ENCODE measurements at places on chromosomes 16 and 17. TPM values are rescaled to one million over a fixed set of nuclear protein-coding genes. Genes with fewer than 3 reads are reported as not detected.

- H3K4me3 ChIP-seq, result no peak overlapping the region
- no peaks in the 10 kb centered on the region for H3K27me3 ChIP-seq
- no peak overlapping the region for H3K27ac ChIP-seq
Measured at GRCh38 chr17:17710728-17711541, 29.7 kb downstream of the RAI1 start.

GRCh38 chr17:63785556-63785955 is 11.6 kb downstream of the DDX42 start:
- DNase-seq, result no peak
- H3K27me3 ChIP-seq, result no peaks in the 10 kb centered on the region
- peaks cover 7% of the 10 kb centered on the region for H3K4me1 ChIP-seq
- no peak overlapping the region for H3K27ac ChIP-seq

DNA sequence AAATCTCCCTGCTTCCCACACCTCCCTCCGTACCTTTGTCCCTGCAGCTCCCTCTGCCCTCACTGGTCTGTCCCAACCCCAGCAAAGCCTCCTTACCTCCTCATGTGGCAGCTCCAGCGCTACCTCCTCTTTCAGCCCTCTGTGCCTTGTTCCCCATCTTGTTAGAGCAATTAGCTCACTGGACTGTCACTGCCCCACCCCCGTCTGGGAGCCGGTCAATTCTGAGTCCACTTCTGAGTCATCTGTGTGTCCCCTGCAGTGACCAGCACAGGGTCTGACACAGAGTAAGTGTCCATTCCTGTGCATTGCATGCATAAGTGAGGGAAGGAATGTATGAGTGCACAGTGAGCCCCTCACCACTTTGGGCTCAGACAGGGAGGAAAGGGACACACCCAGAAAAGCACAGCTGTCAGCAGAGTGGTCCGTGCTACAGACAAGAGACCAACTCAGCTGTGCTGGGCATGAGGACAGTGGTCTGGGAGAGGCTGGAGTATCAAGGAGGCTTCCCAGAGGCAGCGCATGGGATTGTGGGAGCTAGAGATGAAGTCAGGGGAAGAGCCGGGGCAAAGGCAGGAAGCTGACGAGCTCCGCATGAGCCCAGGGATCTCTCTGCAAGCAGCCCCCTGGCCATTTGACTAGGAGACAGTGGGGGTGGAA is 45.9 kb downstream of the PITPNM3 start:
- no peaks in the 10 kb centered on the region for H3K4me1 ChIP-seq
- peaks cover 3% of the 10 kb centered on the region for H3K27me3 ChIP-seq
- no peak overlapping the region for H3K4me3 ChIP-seq
- H3K27ac ChIP-seq, result no peak overlapping the region

- H3K27ac ChIP-seq, result no peak overlapping the region
- H3K4me3 ChIP-seq, result no peak overlapping the region
- no peaks in the 10 kb centered on the region for H3K27me3 ChIP-seq
- no peaks in the 10 kb centered on the region for H3K4me1 ChIP-seq
- no peak for DNase-seq
- no peaks in the 10 kb centered on the region for H3K36me3 ChIP-seq
Measured at GRCh38 chr16:77660311-77660710, 62.0 kb upstream of the NUDT7 start.

- H3K36me3 ChIP-seq, result no peaks in the 10 kb centered on the region
- H3K27me3 ChIP-seq, result no peaks in the 10 kb centered on the region
- H3K27ac ChIP-seq, result no peak overlapping the region
- no peak overlapping the region for H3K4me3 ChIP-seq
- peaks cover 90% of the 10 kb centered on the region for H3K4me1 ChIP-seq
Measured at GRCh38 chr16:3864562-3864961, 16.0 kb downstream of the CREBBP start.

GRCh38 chr16:67562526-67562917 is at the start of gene CTCF:
Gene CTCF (plus strand): TSS chr16:67562526. CDS start chr16:67610833, 48,307 bp downstream.
- peak within 1 kb of the TSS; percentile 99 for H3K27ac ChIP-seq
- H3K36me3 ChIP-seq, result no peaks in the 10 kb centered on the region
- H3K4me3 ChIP-seq, result peak within 1 kb of the TSS; percentile 99
- peaks cover 7% of the 10 kb centered on the region for H3K4me1 ChIP-seq

DNA sequence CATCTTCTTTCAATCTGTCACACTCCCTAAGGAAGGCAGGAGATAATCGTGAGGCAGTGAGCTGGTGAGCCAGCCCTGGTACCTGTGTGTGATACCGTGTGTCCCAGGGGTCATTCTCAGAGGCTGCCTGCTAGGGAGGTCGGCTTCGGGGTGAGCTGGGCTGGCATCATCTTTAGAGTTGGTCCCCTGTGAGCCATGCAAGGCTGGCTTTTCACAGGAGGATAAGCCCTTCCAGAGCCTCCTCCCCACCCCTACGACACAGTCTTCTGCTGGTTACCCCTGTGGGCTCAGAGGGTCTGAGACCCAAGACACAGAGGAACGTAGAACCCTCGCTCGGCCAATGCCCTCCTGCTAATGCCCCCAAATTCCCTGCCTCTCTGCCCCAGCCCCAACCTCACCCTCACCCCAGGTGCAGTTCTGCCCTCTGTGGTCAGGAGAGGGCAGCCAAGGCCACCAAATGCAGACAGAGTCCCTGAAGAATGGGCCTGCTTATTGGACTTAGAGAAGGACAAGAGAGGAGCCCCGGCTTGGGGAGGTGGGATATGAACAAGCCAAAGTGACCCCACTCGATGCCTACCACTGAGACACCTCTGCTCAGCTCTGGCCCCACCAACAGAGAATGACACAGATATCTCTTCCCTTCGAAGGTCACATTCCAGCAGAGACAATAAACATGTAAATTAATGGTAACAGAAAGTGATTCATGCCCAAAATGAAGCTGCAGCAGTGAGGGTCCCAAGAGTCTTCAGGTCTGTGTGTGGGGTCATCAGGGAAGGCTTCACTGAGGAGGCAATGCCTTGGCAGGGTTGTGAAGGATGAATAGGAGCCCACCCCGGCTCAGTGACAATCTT is 80.8 kb upstream of the CCL1 start:
- peak; percentile 43 for DNase-seq
- no peaks in the 10 kb centered on the region for H3K27me3 ChIP-seq
- H3K27ac ChIP-seq, result no peak overlapping the region
- H3K36me3 ChIP-seq, result no peaks in the 10 kb centered on the region
- no peaks in the 10 kb centered on the region for H3K4me1 ChIP-seq

GRCh38 chr17:51668155-51668962 is 408.0 kb downstream of the UTP18 start:
- H3K4me3 ChIP-seq, result no peak overlapping the region
- H3K27ac ChIP-seq, result no peak overlapping the region
- no peaks in the 10 kb centered on the region for H3K36me3 ChIP-seq
- no peak for DNase-seq
- no peaks in the 10 kb centered on the region for H3K4me1 ChIP-seq

- H3K27ac ChIP-seq, result no peak overlapping the region
- no peak for DNase-seq
- peaks cover 31% of the 10 kb centered on the region for H3K4me1 ChIP-seq
Measured at GRCh38 chr16:85638695-85639409, 25.7 kb downstream of the GSE1 start.

GRCh38 chr17:69447726-69448125 is 33.2 kb downstream of the MAP2K6 start:
- H3K27ac ChIP-seq, result peak overlapping the region; percentile 21
- peaks cover 14% of the 10 kb centered on the region for H3K4me1 ChIP-seq
- H3K36me3 ChIP-seq, result no peaks in the 10 kb centered on the region

GRCh38 chr16:54632322-54633220 is 298.1 kb upstream of the IRX5 start:
- no peak overlapping the region for H3K27ac ChIP-seq
- H3K4me1 ChIP-seq, result peaks cover 2% of the 10 kb centered on the region
- no peaks in the 10 kb centered on the region for H3K27me3 ChIP-seq
- H3K36me3 ChIP-seq, result no peaks in the 10 kb centered on the region
- no peak for DNase-seq
- H3K4me3 ChIP-seq, result no peak overlapping the region

GRCh38 chr16:85577899-85578598 is 35.1 kb upstream of the GSE1 start:
- H3K27ac ChIP-seq, result no peak overlapping the region
- H3K36me3 ChIP-seq, result no peaks in the 10 kb centered on the region
- DNase-seq, result no peak
- H3K4me3 ChIP-seq, result no peak overlapping the region
- H3K4me1 ChIP-seq, result peaks cover 44% of the 10 kb centered on the region
- H3K27me3 ChIP-seq, result no peaks in the 10 kb centered on the region

DNA sequence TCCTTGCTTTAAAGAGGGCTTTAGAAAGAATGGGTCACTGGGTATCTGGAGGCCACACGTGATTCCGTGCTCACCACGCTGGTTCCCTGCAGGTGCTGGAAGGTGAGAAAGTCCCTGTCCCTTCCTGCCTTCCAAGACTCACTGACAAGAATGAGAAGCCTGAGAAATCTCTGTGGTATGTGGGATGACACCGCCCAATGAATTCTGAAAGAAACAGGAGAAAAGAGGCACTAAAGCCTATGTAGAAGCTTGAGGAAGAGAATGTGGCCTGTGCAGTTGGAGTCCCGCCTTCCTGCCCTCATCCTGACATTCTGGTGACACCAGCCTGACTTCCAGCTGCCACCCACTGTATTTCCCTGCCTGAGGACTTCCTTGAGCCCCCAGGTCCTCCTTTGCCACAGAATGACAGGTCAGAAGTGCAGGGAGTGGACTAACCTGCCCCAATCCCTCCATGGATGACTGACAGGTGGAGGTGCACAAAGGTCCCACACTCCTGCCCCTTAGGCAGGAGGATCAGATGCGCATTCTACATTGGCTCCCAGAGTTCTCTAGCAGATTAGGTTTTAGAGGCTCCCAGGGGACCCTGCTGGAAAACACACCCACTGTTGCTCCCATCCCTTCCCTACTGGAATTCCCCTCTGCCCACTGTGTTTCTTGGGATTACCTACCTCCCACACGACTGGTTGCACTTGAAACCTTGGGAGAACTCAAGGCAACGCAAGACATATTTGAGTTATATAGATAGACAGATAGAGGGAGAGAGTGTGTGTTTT is 38.6 kb upstream of the TENT4B start:
- no peak overlapping the region for H3K4me3 ChIP-seq
- no peak overlapping the region for H3K27ac ChIP-seq
- no peaks in the 10 kb centered on the region for H3K4me1 ChIP-seq
- DNase-seq, result no peak

DNA sequence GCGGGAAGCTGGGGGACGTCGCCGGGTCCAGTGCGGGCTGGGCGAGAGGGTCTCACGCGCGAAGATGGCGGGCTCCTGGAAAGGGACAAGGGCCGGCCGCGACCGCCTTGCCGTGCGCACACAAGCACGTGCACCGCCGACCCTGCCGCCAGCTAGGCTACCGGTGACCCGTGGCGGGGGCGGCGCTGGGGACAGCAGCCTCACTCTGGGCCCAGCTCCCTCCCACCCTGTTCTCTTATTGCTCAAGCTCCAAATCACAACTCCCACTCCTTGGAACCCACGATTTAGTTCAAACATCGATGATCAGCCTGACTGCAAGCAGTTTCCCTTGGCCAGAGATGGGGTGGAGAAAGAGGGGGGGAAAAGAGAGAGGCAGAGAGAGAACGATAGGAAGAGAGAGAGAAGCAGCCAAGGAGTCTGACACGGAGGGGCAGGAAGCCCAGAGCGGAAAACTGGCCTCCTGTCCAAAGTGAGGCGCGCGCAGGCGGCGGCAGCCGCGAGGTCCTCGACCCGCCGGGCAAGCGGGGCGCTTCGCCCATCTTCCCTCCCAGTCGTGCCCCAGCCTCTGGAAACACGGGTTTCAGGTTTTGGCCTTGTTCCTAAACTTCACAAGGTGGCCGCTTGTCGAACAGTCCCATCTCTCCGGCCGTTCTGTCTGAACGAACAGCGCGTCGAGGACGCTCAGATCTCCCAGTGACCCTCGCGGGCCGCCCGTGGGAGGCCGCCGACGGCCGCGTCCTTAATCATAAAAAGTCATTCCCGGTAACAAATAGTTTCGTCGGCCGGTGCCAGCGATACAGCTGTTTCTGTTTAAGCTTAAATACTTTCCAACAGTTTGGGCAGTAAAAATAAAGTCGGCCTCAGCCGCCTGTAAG is 1.7 kb upstream of the CBX8 start:
- peaks cover 48% of the 10 kb centered on the region for H3K4me1 ChIP-seq
- peaks cover 2% of the 10 kb centered on the region for H3K36me3 ChIP-seq
- H3K27me3 ChIP-seq, result peaks cover 61% of the 10 kb centered on the region
- H3K27ac ChIP-seq, result no peak overlapping the region

GRCh38 chr17:77579682-77580081 is 378.8 kb upstream of the TNRC6C start:
- H3K4me1 ChIP-seq, result no peaks in the 10 kb centered on the region
- H3K27ac ChIP-seq, result no peak overlapping the region
- H3K4me3 ChIP-seq, result no peak overlapping the region
- no peaks in the 10 kb centered on the region for H3K27me3 ChIP-seq
- DNase-seq, result no peak

- H3K27ac ChIP-seq, result peak overlapping the region; percentile 54
- peak overlapping the region; percentile 25 for H3K4me3 ChIP-seq
- DNase-seq, result peak; percentile 18
- no peaks in the 10 kb centered on the region for H3K36me3 ChIP-seq
- no peaks in the 10 kb centered on the region for H3K27me3 ChIP-seq
Measured at GRCh38 chr17:66373944-66374817, 71.8 kb downstream of the PRKCA start.

- H3K27me3 ChIP-seq, result no peaks in the 10 kb centered on the region
- H3K36me3 ChIP-seq, result no peaks in the 10 kb centered on the region
- DNase-seq, result no peak
- H3K4me1 ChIP-seq, result peaks cover 14% of the 10 kb centered on the region
- no peak overlapping the region for H3K27ac ChIP-seq
Measured at GRCh38 chr17:5588584-5588983, 4.3 kb upstream of the NLRP1 start.

- H3K36me3 ChIP-seq, result no peaks in the 10 kb centered on the region
- no peak overlapping the region for H3K4me3 ChIP-seq
- no peaks in the 10 kb centered on the region for H3K27me3 ChIP-seq
- H3K27ac ChIP-seq, result no peak overlapping the region
- DNase-seq, result no peak
Measured at GRCh38 chr16:27922433-27922832, 141.1 kb downstream of the GSG1L start.

RABEP1 gene
- 51.7 TPM for total RNA-seq

MON1B gene
- 13.4 TPM for total RNA-seq

GCGR gene
- total RNA-seq, result not detected

TAF1C gene
- total RNA-seq, result 16.3 TPM

HSPB9 gene
- not detected for total RNA-seq

FAM171A2 gene
- 0.60 TPM for total RNA-seq

SGF29 gene
- 15.6 TPM for total RNA-seq

CEMP1 gene
- not detected for total RNA-seq

PDILT gene
- not detected for total RNA-seq

ZPBP2 gene
- not detected for total RNA-seq

NGFR gene
- total RNA-seq, result 13.5 TPM
